ENCODE measurements at places on chromosomes 1 and 21. TPM values are rescaled to one million over a fixed set of nuclear protein-coding genes. Genes with fewer than 3 reads are reported as not detected.

SLAMF7 gene
- not detected for total RNA-seq

BGLAP gene
- not detected for total RNA-seq

PADI4 gene
- not detected for total RNA-seq

IFI44L gene
- 27.5 TPM for total RNA-seq

LRRN2 gene
- 12.8 TPM for total RNA-seq

HAO2 gene
- total RNA-seq: not detected

TMEM35B gene
- total RNA-seq: 4.7 TPM

SLC1A7 gene
- not detected for total RNA-seq

TNFRSF9 gene
- total RNA-seq: not detected

MAGI3 gene
- total RNA-seq: 33.1 TPM

- DNase-seq: no peak
Measured at GRCh38 chr1:191671236-191671635, 487.0 kb upstream of the RGS18 start.

- DNase-seq: no peak
Measured at GRCh38 chr1:77039111-77039510, 171.8 kb downstream of the ST6GALNAC5 start.

DNA sequence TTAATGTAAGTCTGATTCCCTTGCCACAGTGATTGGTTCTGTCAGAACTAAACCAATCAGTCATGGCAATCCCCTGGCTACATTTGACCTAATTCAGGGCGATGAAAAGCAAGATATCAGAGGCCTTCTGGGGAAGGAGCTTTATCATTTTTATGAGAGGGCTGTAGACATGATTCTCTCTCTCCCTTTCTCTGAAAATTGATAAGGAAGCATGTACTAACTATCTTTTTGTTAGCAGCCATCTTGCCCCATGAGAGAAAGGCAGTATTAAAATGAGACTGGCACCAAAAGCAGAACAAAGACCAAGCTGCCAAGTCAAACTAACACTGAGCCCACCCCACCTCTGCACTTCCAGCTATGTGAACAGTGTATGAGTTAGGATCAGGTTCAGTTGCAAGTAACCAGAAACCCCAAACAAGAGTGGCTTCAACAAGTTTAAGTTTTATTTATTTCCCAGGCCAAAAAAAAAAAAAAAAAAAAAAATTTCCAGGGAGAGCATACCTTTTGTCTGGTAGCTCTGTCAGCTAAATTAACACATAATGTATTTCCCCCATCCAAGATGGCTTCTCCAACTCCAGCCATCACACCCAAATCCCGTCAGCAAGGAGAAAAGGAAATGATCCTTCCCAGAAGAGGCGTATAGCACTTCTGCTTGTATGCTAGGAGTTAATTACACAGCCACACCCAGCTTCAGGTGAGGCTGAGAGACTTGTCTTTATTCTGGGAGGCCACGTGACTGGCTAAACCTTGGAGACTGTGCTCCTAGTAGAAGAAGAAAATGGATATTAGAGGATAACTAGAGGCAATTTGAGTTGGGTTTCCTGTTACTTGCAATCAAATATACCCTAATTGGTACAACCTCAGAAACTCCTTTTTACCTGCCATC lies 105.8 kb upstream of the RALGPS2 start:
- DNase-seq: no peak

DNA sequence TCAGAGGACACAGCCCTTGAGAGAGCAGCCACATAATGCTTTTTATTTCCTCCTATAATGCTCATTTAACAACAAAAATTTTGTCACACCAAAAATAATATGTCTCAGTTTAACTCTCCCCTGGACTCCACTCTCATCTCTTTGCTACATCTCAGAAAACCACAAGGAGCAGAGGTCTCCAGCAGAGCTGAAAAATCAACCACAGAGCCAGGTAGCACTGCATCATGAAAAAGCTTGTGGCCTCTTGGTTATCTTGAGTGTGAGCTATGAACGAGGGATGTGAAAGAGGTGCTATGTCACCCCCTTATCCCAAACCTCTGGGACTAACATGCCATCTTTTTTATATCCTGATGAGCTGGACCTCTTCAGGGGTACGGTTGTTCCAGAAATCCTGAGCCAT lies 44.4 kb downstream of the KCNH1 start:
- no peak for DNase-seq

DNA sequence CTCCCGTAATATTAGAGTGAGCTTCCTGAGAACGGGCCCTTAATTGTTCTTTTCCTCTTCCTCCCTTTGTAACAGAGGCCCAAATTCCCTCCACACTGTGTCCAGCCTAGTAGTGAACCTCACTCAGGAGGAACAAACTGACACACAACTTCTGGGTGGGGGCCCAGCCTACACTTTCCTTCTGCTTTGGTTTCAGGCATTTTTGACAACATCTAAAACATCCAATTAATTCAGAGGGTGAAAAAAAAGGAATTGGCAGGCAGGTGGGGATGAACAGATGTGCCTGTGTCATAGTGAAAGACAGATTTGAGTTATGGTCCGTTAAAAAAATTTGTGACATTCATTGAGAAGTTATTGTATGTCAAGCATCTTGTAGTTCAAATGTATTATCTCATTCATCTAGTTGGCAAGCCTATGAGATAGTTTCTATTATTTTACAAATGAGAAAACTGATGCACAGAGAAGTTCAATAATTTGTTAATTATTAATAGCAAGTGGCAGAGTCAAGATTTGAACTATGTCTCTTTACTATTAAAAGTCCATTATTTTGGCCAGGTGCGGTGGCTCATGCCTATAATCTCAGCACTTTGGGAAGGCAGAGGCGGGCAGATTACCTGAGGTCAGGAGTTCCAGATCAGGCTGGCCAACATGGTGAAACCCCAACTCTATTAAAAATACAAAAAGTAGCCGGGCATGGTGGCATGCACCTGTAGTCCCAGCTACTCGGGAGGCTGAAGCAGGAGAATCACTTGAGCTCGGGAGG lies 41.6 kb upstream of the LRIG2 start:
- DNase-seq: no peak

- DNase-seq: no peak
Measured at GRCh38 chr1:202590975-202591411, 119.3 kb downstream of the SYT2 start.

DNA sequence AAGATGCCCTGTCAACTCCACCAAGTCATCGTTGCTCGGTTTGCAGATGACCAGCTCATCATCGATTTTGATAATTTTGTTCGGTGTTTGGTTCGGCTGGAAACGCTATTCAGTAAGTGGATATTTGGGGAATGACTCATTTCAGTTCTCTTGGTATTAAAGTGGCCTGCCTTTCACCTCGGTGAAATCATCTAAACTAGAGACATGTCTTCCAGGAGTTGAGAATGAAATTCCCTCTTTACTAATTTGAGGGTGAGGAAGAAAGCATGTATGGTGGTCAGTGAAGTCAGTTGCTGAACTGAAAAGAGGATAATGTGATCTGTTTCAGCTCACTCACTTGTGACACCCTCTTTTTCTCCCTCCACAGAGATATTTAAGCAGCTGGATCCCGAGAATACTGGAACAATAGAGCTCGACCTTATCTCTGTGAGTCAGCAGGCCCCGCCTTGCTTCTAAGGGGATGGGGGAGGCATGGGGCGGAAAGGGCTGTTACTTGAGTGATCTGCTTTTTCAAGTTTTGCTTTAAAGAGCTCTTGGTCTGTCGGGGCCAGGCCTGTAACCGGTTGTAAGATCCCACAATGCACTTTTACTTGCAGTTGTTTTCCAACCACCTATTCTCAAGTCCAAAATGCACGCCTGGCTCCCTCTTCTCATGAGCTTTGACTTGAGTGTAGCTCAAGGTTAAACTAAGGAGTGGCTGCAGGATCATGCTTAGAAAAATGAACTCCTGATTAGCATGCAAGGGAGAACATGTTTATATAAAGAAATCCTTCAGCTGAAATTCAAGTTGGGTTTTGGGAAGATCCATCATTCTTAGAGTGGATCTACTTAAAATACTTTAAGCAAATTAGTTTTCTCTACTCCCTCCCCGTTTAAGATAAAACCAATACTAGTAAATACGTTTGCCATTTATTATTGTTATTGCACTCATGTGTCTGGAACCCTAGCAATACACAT lies 59.8 kb downstream of the CAPN2 start:
- DNase-seq: no peak

GRCh38 chr1:2588661-2589430 lies 2.3 kb downstream of the PRXL2B start:
- no peak for DNase-seq

DNA sequence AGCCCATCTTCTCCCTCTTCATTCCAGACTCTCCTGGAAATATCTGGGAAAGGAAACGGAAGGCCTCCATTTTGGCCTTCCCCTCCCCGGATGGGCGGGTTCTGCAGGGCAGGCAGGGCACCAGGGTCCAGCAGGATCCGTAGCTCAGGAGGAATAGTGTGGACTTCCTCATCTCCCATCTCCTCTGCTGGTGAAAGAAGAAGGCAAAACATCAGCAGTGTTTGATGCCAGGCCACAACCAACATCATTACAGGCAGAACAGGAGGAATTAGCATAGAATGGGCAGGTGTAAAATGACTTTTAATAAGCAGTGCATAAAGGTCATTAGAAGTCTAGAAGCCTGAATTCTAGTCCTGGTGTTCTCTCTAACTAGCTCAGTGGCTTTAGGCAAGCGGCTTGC lies 165.9 kb downstream of the TGFBR3 start:
- no peak for DNase-seq

DNA sequence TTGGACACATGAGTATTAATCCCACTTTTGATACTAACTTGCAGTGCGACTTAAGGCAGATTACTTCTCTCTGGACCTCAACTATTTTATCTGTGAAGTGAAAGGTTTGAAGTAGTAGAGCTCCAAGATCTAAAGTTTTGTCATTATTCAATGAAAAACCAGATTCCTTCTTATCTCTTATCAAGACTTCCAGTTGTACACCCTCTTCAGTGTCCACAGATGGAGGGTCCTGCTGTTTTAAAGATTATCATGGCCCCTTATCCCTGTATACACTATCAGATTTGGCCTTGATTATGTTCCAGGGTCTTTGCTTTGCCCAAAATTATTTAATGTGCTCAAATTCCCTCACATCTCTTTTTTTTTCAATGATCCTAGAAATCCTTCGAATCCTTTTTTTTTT lies 1.1 kb downstream of the C1orf50 start:
- DNase-seq: no peak

GRCh38 chr1:90714521-90714951 lies 2.6 kb downstream of the BARHL2 start:
- DNase-seq: no peak

DNA sequence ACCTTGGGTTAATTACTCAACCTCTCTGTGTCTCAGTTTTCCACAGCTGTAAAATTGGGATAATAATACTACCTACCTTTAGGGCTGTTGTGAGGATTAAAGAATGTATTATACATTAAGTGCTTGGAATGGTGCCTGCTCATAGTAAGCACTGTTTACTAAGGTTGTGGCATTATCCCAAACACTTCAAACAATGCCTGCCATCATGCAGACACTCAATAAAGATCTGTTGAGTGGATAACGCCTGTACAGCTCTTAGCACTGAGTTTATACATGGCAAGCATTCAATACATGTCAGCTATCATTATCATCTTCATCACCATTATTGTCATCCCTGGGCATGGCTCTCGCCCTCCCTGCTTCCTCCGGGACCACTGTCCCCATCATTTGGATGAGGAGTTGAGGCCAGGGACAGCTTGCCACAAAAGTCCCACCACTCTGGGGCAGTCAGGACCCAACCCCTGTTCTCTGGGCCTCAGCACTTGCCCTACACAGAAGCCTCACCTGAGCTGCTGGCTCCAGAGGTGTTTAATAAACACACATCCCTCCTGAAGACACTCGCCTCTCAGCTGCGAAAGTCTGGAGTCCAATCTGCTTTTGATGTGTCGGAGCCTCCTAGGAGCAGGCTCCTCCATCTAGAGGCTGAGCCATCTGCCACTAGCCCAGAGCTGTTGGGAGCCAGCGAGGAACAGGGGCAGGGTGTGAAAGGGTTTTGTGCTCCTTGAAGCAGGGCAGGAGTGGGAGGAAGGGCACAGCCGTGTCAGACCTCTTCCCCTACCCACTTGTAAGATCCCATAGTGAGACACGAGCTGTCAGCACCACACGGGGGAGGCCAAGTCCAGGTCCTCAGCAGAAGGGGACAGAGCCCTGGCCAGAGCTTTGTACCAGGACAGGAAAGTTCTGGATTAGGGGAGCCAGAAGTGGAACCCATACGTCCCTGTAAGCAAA lies 80.9 kb upstream of the ZC3H12A start:
- DNase-seq: no peak

GRCh38 chr1:247402120-247402675 lies 13.8 kb upstream of the NLRP3 start:
- DNase-seq: no peak

DNA sequence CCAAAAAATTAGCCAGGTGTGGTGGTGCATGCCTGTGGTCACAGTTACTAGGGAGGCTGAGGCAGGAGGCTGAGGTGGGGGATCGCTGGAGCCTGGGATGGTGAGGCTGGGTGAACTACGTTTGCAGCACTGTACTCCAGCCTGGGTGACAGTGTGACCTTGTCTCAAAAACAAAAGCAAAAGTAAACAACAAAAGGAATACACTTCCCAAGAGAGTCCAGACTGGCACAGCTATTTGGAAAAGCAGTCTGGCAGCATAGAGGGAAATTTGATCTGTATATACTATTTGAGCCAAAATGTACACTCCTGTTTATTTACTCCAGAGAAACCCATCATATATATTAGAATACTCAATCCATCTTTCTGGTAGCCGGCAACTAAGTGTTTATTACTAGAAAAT lies 107.0 kb upstream of the HMCN1 start:
- no peak for DNase-seq

DNA sequence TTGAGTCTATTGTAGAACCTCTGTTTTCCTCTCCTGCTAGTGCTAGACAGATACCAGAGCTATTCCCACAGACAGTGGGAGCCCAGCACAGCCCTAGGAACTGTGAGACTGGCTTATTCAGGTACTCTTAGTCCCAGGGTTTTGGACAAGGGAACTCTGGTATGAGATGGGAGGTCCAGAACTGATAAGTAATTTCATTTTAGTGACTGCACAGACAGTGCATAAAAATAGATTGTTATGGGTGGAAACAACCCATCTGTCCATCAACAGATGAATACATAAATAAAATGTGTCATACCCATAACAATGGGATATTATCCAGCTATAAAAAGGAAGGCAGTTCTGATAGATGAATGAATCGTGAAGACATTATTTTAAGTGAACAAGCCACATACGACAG lies 9.0 kb downstream of the EPS8L3 start:
- no peak for DNase-seq

DNA sequence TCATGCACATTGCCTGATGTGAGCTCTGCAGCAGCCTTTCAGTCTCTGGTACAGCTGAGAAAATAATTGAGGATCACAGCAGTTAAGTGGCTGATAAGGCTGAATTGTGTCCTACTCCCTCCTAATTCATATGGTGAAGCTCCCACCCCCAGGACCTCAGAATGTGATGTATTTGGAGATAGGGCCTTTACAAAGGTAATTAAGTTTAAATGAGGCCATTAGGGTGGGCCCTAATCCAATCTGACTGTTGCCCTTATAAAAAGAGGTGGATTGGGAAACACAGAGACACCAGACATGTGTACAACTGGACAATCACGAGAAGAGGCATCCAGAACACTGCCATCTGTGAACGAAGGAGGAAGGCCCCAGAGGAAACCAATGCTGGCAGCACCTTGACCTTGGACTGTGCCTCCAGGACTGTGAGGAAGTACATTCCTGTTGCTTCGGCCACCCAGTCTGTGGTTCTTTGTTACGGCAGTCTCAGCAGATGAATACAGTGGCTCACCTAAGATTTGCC lies 148.1 kb downstream of the TRABD2B start:
- DNase-seq: no peak

Measured in occipital lobe (tissue), 3 donors.